EH (cell line): ENCODE measurements at places on chromosomes 3 and 15.

DNA sequence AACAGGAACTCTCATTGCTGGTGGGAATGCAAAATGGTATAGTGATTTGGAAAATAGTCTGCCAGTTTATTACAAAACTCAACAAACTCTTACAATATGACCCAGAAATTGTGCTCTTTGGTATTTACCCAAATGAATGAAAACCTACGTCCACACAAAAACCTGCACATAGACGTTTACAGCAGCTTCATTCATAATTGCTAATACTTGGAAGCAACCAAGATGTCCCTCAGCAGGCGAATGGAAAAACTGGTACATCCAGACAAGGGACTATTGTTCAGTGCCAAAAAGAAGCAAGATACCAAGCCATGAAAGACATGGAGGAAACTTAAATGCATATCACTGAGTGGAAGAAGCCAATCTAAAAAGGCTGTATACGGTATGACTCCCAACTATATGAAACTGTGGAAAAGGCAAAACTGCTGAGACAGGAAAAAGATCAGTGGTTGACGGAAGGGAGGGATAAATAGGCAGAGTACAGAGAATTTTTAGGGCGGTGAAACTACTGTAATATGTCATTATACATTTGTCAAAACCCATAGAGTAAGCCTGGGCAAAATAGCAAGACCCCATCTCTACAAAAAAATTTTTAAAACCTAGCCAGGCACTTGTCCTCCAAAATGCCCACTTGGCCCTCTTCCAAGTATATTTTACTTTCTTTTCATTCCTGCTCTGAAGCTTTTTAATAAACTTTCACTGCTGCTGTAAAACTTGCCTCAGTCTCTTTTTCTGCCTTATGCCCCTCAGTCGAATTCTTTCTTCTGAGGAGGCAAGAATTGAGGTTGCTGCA, 4.9 kb upstream of the MKRN2OS start:
- no peak for DNase-seq

DNA sequence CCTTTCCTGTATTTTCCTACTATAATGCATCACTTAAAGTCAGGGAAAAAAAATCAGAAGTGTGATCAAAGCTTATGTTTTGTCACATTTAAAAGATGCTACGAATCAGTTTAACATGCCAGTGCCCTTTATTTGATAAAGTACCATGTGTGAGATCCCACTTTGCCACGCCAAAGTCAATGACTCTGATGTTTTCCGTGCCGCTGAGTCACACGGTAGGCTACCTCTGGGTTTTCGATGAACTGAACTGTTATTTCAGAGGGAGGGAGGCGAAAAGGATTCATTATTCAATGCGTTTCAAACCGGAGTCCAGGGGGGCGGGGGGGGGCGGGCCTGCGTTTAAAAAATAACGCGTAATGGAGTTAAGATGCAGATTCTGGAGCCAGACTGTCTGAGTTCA, 203.0 kb downstream of the ABHD5 start:
- DNase-seq, result peak; percentile 22

- DNase-seq, result peak; percentile 75
These were observed 16.7 kb upstream of the CMTM7 start for GRCh38 chr3:32374788-32375595.

DNA sequence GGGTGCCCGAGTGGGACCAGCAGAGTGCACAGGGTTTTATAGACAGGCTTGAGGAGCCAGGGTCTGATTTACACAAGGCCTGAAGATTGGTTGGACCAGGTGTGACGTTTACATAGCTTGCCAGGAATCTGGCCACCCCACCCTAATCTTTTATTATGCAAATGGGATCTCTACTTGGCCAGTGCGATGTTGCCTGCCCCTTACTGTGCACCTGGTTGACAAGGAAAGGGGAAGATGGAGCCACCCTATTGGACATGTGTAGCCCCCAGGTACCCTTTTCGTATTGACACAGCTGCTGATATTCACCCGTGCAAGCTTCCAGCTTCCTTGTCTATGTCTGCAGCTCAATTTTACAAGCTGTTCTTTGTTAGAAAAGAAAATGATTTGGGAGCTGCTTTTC, 132.0 kb downstream of the ARNT2 start:
- DNase-seq, result no peak

- DNase-seq, result peak; percentile 75
These were observed 297.3 kb upstream of the THBS1 start for GRCh38 chr15:39283531-39283930.

GRCh38 chr15:66429546-66429945, 42.8 kb downstream of the MAP2K1 start:
- DNase-seq, result no peak

- no peak for DNase-seq
These were observed 7.4 kb upstream of the CCK start for GRCh38 chr3:42273361-42273760.

GRCh38 chr15:52290329-52290728, 5.3 kb downstream of the MYO5C start:
- DNase-seq, result no peak

DNA sequence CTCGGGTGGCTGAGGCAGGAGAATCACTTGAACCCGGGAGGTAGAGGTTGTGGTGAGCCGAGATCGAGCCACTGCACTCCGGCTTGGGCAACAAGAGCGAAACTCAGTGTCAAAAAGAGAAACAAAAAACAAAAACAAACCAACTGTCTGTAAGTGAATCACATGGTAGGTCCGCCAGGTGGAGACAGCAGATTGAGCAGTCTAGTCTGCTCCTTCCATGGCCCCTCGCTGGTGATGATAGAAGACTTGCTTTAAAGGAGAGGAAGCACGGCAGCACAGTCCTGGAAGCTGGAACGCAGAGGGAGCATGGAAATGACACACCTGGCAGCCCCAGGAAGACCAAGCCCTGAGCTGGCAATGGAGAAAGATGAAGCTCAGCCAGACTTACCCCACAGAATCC, 31.4 kb upstream of the MGLL start:
- no peak for DNase-seq

- DNase-seq, result peak; percentile 37
These were observed 598 bp upstream of the SFMBT1 start for GRCh38 chr3:53046171-53047170.

- no peak for DNase-seq
These were observed 23.4 kb downstream of the STAC start for GRCh38 chr3:36403661-36404060.

DNA sequence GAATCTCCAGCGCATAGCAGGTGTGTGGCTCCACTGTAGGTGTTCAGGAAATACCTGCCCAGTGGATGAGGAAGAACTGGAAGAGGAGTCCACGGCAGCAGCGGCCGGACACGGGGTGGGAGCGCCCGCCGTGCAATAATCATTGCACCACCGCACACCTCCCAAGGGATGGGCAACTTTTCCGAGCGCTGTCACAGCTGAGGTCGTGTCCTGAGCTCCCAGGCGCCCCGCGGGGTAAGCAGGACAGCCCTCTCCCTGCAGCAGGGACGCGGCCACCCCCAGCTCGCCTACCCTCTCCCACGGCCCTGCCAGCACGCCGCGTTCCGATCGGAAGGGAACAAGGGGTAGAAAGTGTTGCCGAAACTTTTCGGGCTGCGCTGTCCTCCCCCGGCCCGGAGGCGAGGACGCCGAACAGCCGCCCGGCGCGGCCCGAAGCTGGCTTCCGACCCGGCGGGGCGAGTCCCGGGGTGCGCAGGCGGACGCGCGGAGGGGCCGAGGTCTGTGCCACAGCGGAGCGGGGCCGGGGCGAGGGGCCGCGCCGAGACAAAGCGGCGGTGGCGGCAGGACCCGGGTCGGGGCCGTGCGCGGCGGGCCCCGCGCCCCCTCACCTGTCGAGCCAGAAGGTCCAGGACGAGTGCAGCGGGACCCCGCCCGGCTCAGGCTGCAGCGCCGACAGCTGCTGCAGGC, 475 bp downstream of the EIF4E3 start:
- peak; percentile 26 for DNase-seq

- DNase-seq, result peak; percentile 39
These were observed 9.9 kb downstream of the C15orf39 start for GRCh38 chr15:75211436-75212199.

DNA sequence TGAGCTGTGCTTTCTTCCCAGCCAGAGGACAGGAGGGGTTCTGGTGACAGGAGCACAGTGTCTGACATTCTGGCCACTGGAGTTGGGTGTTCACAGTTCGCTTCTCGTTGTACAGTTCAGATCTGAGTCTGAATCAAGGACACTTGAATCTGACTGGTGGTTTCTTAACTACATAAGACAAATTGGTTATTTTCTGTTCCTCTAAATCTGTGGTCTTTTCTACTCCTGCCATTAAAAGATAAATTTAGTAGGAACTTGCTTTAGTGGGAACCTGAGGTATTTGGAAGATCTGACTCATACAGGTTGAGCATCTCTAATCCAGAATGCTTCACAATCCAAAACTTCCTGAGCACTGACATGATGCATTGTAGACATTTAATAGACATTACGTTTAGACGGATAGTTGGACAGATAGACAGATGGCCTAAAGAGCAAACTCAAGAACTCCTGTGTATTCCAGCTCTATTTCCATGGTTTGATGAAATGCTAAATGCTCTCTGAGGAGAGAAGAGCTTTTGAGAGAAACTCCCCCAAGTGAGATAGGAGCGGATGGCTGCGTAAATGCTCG, 71.0 kb downstream of the CCK start:
- DNase-seq, result peak; percentile 24

GRCh38 chr3:15647611-15648167, 46.1 kb downstream of the BTD start:
- DNase-seq, result peak; percentile 97

DNA sequence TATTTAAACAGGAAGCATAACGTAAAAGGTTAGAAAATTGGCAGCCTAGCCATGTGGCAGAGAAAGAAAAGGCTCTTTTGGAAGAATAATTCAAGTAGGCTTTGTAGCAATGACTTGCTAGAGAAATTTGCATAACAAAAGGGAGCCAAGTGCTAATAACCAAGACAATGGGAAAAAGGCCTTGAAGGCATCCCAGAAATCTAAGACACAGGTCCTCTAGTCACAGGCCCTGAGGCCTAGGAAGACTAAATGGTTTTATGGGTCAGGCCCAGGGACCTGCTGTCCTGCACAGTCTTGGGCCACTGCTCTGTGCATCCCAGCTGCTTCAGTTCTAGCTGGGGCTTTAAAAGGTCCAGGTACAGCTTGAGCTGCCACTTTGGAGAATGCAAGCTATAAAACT, 78.5 kb downstream of the FGF7 start:
- no peak for DNase-seq

DNA sequence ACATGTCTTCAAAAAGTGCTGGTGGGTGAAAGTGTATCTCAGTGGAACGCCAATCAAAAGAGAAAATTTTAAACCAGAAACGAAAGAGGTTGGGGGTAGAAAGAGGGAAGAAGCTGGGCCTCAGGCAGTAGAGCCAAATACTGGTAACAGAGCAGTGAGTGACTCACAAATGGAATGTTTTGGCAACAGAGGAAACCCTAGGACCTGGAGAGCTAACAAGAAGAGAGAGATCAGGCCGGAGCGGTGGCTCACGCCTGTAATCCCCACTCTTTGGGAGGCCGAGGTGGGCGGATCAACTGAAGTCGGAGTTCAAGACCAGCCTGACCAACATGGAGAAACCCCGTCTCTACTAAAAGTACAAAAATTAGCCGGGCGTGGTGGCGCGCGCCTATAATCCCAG, 450.8 kb upstream of the NAALADL2 start:
- DNase-seq, result peak; percentile 69

- DNase-seq, result peak; percentile 32
These were observed 13.2 kb downstream of the EPHB3 start for GRCh38 chr3:184574515-184575417.

DNA sequence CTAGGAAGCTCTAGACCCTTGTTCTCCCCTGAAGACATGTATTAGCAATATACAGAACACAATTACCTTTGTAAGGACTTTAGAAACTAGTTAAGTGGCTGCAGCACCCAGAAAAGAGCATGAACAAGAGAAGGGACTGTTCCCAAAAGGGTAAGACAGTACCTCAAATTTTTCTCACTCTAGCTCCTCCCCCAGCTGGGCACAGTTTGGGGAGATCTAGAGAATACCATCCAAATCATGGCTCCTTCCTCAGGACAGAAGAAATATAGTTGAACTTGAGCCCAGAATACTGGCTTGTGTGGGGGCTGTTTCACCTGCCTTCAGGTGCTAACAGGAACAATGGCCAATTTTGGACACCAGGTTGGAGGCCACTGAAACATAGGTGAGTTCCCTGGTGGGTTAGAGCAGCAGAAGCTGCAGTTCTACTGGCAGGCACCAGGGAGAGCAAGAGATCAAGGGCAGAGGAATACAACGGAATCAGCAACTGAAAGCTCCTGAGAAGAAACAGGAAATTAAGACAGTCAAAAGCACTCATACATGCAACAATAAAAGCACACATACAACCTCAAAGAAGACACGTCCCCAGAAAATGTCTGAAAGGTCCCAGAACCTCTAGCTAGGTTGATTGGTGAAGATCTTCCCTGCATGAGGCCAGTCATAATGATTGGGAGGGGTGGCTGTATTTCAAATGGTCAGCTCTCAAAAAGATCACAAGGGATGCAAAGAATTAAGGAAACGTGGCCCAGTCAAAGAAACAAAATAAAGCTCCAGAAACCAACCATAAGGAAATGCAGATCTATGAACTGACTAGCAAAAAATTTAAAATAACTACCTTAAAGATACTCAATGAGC, 104.9 kb upstream of the ASB14 start:
- DNase-seq, result peak; percentile 59

- peak; percentile 2 for DNase-seq
These were observed 216.0 kb upstream of the ZBTB20 start for GRCh38 chr3:115363071-115363470.

- no peak for DNase-seq
These were observed 63.8 kb downstream of the CASR start for GRCh38 chr3:122247087-122247824.

DNA sequence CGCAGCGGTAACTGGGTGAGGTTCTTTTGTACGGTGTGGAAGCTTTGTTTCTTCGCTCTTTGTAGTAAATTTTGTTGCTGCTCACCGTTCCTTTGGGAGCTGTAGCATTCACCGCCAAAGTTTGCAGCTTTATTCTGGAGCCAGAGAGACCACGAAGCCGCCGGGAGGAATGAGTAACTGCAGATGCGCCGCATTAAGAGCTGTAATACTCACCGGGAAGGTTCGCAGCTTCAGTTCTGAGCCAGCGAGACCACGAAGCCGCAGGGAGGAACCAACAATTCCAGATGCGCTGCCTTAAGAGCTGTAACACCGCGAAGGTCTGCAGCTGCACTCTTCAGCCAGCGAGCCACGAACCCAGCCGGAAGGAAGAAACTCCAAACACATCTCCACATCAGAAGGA, 56.0 kb upstream of the DYNC1LI1 start:
- no peak for DNase-seq

DNA sequence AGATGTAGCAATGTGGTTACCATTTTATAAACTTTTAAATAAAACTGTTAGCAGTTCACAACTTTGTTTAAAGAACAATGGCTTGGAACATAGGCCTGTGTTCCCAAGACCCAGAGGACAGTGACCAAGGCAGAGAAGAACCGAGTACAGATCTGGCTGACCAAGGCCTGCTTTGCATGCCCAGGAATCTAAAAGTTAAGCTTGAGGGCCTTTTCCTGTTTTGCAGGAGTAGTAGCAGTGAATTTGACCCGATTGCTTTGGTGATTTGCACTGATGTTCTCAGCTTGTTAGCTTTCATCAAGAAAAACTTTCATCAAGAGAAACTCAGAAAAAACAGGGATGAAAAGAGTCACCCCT, 9.9 kb downstream of the FILIP1L start:
- DNase-seq, result no peak

GRCh38 chr3:42014921-42015533, 53.1 kb upstream of the ULK4 start:
- DNase-seq, result peak; percentile 56

- DNase-seq, result peak; percentile 50
These were observed 52.3 kb upstream of the PIAS1 start for GRCh38 chr15:68001811-68002210.
